ENCODE measurements at places on chromosomes 3 and 15.

DNA sequence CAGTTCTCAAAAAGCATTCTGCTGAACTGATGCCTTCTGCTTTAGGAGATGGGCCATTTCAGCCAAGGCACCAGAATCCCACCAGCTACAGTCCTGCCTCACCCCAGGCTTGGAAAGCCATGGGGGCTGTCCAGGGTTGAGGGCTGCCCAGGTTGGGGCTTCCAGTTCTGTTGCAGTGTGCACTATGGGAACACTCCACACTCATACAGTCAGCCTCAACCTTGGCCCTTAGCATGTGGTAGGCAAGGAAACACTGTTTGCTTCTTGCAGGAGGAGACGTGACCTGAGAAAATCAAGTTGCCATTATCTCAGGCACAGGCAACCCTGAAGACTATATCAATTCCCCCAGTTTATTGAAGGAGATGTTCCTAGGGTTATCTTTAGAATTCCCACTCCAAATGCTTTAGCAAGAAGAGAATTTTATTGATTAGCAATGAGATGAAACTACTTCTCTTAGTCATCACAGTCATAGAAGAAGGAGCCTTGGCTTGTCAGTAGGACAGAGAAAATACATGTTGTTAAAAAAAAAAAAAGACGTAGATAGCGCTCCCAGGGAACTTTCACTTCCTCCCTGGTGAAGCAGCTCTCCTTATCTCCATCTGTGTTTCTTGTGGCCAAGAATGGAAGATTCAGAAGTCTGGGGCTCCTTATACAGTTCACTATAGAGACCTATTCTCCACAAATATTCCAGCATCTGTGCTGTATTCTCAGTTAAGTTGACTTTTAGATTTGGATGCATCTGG lies 38.3 kb upstream of the IL12A start:
- no peak for DNase-seq

DNA sequence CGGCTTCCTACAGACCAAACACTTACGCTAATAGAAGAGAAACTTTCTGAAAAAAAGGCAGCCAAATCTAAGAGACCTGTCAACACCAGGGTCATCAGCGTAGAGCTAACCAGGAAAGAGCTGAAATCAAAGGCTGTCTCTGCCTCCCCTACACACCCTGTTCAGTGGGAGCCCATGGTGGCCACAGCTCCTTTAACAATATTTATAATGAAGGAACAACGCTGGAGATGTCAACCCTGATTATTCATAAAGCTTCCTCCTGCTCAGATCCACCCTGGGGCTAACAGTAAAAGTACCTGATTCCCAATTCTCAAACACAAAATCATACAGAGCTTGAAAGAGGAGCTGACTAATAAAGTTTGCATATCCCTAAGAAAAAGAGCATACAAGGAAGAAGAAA lies 133.7 kb downstream of the ANXA2 start:
- no peak for DNase-seq

- DNase-seq = no peak
These were observed 34.5 kb downstream of the TGFBR2 start for GRCh38 chr3:30640851-30641250.

DNA sequence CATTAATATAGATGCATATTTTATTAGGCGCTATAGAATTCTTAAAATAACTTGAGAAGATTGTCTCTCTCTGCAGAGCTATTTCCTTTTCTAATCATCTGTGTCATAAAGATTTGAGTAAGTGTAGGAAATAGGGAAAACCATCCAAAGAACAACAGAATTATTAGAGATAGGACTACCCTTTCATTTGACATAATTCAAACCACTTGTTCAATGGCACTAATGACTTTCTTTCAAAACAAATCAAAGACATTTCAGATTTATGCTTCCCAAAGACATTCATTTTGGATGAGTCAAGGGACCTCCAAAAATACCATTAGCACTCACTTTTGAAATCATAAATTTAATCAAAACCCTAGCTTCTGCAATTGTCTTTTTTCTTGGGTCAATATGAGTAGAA lies 29.5 kb downstream of the PRICKLE2 start:
- DNase-seq = no peak

DNA sequence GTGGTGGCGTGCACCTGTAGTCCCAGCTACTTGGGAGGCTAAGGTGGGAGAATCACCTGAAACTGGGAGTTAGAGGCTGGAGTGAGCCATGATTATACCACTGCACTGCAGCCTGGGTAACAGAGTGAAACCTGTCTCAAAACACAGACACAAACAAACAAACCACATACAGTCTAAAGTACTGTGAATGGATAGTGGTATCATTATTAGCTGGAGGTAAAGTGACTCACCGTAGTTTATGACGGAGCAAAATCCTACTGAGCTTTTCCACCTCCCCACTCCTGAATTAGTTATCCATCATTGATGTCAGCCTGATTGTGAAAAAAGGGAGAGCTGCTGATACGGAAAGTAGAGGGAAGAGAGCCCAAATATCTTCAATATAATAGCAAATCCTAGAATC lies 3.2 kb upstream of the CNOT10 start:
- no peak for DNase-seq

DNA sequence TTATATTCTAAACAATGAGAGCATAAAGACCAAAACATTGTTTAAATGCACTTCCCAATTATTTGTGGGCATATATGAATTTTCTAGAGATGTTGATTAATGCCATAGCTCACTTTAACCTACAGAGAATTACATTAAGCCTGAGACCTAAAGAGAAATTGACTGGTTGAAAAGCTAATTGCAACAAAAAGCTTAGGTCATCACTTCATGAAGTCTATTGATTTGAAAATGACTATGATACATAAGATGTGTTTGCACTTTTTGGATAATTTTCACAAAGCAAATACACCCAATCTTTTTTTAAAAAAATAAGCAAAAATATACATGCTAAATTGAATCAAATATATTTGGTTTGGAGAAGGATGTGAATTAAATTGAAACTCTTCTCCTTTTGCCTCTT lies 532.8 kb upstream of the GOLIM4 start:
- no peak for DNase-seq

GRCh38 chr3:176274161-176274560 lies 923.1 kb downstream of the TBL1XR1 start:
- no peak for DNase-seq

- DNase-seq = no peak
These were observed 6.0 kb downstream of the CTSH start for GRCh38 chr15:78938658-78939488.

- no peak for DNase-seq
These were observed 69.2 kb downstream of the PLXNA1 start for GRCh38 chr3:127052121-127052561.

GRCh38 chr3:121418182-121418581 lies 127.6 kb downstream of the POLQ start:
- no peak for DNase-seq

GRCh38 chr3:59430341-59430740 lies 380.5 kb upstream of the CFAP20DC start:
- DNase-seq = no peak

GRCh38 chr3:105083945-105084344 lies 282.8 kb upstream of the ALCAM start:
- DNase-seq = no peak

DNA sequence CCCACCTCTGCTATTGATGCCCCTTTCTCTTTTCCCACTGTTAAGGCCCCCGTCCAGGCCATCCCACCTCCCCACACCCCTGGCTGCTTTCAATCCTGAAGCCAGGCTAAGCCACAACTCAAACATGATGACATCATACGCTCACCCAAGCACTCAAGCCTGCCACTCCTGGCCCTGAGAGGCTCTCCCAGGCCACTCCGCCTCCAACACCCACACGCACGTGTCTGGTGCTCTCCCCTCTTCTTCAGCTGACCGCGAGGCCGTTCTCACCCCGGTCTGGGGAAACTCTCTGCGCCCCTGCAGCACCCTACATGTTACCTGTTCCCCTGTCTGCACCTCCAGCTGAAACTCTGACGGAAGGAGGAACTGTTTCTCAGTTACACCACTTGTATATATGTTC lies 6.2 kb downstream of the ZXDC start:
- DNase-seq = no peak

GRCh38 chr15:33926260-33926659 lies 42.0 kb upstream of the CHRM5 start:
- DNase-seq = no peak

- no peak for DNase-seq
These were observed 150.2 kb downstream of the SMAD6 start for GRCh38 chr15:66852064-66852905.
